Heart right ventricle (tissue), 16 donors: ENCODE measurements at places on chromosomes 6 and 20. TPM values are rescaled to one million over a fixed set of nuclear protein-coding genes. Genes with fewer than 3 reads are reported as not detected.
A peak's percentile ranks its signal among the peaks of the same experiment; 100 is the strongest.

- H3K27me3 ChIP-seq: no peaks in the 10 kb centered on the region
- H3K36me3 ChIP-seq: no peaks in the 10 kb centered on the region
- H3K4me1 ChIP-seq: peaks cover 5% of the 10 kb centered on the region
Measured at GRCh38 chr6:143976806-143977349, 31.2 kb downstream of the PLAGL1 start.

GRCh38 chr6:160355001-160355400, 6.8 kb downstream of the SLC22A3 start:
- H3K4me3 ChIP-seq: no peak overlapping the region
- peaks cover 45% of the 10 kb centered on the region for H3K27me3 ChIP-seq
- DNase-seq: no peak
- H3K36me3 ChIP-seq: no peaks in the 10 kb centered on the region
- no peak overlapping the region for H3K27ac ChIP-seq
- no peaks in the 10 kb centered on the region for H3K4me1 ChIP-seq

GRCh38 chr20:39778431-39778830, 816.3 kb downstream of the DHX35 start:
- H3K36me3 ChIP-seq: no peaks in the 10 kb centered on the region
- no peaks in the 10 kb centered on the region for H3K4me1 ChIP-seq
- no peaks in the 10 kb centered on the region for H3K27me3 ChIP-seq

GRCh38 chr20:51930775-51931174, 128.5 kb upstream of the SALL4 start:
- H3K4me3 ChIP-seq: no peak overlapping the region
- no peaks in the 10 kb centered on the region for H3K36me3 ChIP-seq
- DNase-seq: no peak
- no peak overlapping the region for H3K27ac ChIP-seq

- no peaks in the 10 kb centered on the region for H3K4me1 ChIP-seq
- H3K27ac ChIP-seq: no peak overlapping the region
- H3K4me3 ChIP-seq: no peak overlapping the region
- peaks cover 41% of the 10 kb centered on the region for H3K27me3 ChIP-seq
- no peak for DNase-seq
Measured at GRCh38 chr6:41163419-41163717, 452 bp upstream of the TREM2 start.

GRCh38 chr20:20780127-20780824, 67.8 kb upstream of the RALGAPA2 start:
- no peaks in the 10 kb centered on the region for H3K36me3 ChIP-seq
- no peaks in the 10 kb centered on the region for H3K27me3 ChIP-seq
- H3K27ac ChIP-seq: peak overlapping the region; percentile 21
- peaks cover 34% of the 10 kb centered on the region for H3K4me1 ChIP-seq
- no peak overlapping the region for H3K4me3 ChIP-seq
- DNase-seq: peak; percentile 29

- H3K27ac ChIP-seq: no peak overlapping the region
- H3K36me3 ChIP-seq: no peaks in the 10 kb centered on the region
- no peaks in the 10 kb centered on the region for H3K4me1 ChIP-seq
- H3K27me3 ChIP-seq: no peaks in the 10 kb centered on the region
- DNase-seq: no peak
Measured at GRCh38 chr6:455006-455585, 63.5 kb downstream of the IRF4 start.

DNA sequence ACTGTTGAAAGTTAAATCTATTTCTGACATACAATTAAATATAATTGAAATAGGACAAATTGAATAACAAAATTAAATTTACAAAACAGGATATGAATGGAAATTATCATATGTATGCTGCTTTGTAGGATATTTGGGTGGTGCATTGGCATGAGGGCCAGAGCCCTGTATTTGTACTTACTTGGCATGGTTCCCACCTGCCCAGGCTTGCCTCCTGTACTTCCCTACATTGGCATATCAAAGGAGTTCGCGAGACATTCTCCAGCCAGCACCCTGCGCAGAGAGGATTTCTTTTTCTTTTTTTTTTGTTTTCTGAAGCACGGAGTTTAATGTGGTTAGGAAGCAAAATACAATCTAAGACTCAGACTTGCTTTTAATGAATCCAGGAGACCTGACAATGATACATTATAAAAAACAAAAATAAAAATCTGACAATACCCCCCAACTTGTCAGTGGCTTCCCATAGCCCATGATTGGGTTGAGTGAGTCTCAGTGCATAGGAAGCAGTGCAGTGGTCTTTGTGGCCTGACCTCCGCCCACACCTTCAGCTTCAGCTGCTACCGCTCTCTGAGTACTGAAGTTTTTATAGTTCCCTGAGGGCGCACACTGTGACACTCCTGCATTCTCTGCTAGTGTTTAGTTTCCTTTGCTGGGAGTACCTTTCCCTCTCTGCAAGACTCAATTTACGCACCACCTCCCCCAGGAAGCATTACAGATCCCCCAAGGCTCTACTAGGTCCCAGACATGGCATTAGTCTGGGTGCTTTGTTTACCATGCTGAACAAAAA, 440.8 kb downstream of the UTRN start:
- no peak overlapping the region for H3K4me3 ChIP-seq
- no peak for DNase-seq
- H3K27ac ChIP-seq: no peak overlapping the region
- H3K4me1 ChIP-seq: no peaks in the 10 kb centered on the region
- no peaks in the 10 kb centered on the region for H3K27me3 ChIP-seq
- H3K36me3 ChIP-seq: peaks cover 13% of the 10 kb centered on the region

GRCh38 chr20:31716818-31717477, 5.7 kb downstream of the BCL2L1 start:
- H3K36me3 ChIP-seq: no peaks in the 10 kb centered on the region
- H3K4me3 ChIP-seq: peak overlapping the region; percentile 80
- DNase-seq: no peak
- peaks cover 90% of the 10 kb centered on the region for H3K4me1 ChIP-seq
- H3K27me3 ChIP-seq: no peaks in the 10 kb centered on the region
- H3K27ac ChIP-seq: peak overlapping the region; percentile 99

GRCh38 chr6:169494038-169494437, 207.8 kb downstream of the WDR27 start:
- H3K4me1 ChIP-seq: peaks cover 26% of the 10 kb centered on the region
- no peak for DNase-seq
- no peak overlapping the region for H3K27ac ChIP-seq
- H3K4me3 ChIP-seq: no peak overlapping the region

DNA sequence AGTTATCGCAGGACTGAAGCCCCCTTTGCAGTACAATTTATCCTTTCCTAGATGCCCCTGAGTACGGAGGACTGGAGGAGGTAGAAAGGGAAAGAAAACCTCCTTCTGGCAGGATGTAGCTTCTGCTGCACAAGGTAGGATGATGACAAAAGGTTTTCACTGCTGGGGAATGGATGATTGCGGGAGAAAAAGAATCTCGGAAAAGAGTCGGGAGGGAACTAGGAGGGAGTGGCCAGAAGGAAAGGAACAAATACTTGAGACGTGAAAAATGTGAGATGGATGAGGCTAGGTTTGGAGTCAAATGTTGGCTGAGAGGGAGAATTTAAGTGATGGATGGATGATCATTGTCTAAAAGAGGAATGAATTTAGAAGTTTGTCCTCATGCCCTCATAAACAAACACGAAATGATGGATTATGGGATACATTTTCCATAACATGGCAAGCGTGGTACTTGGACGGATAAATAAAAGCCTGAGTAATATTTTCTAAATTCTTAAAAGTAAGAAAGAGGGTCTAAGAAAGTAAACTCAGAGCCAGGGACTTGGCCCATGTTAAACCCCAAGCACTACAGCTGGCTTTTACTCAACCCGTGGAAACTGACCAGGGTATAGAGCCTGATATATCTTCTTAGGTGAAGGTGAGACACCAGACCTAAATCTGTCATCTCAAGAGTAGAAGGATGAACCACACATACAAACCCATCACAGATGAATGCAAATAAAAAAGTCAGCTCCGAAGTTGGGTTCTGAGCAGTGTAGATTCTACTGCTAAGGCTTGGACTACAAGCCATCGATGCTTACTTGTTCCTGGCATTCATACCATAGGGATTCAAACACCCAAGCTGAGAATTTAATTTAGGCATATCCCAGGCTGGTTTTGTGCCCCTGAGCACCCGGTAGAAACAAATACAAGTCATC, 72.4 kb downstream of the HFE start:
- no peaks in the 10 kb centered on the region for H3K36me3 ChIP-seq
- peak overlapping the region; percentile 79 for H3K4me3 ChIP-seq
- H3K4me1 ChIP-seq: peaks cover 22% of the 10 kb centered on the region
- H3K27me3 ChIP-seq: no peaks in the 10 kb centered on the region

DNA sequence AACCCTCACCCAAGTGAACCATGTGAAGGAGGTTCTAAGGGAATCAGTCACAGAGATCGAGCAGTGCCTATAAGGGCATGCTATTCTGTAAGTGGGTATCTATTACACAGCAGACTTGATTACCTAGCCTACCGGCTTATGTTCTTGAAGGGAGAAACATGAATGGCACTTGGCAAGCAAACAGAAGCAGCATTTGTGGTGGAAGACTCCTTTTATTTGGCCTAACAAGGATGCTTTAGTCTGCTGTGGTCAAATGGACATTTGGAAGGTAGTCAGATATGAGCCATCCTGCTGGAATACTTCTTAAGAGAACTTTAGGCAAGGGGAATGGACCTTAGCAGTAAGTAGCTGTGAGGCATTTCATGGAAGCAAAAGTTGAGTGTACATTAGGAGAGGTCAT, 126.3 kb downstream of the COL12A1 start:
- H3K4me3 ChIP-seq: no peak overlapping the region
- H3K4me1 ChIP-seq: no peaks in the 10 kb centered on the region
- H3K36me3 ChIP-seq: no peaks in the 10 kb centered on the region
- no peak overlapping the region for H3K27ac ChIP-seq
- no peak for DNase-seq

GRCh38 chr6:90905351-90905750, 318.5 kb upstream of the MAP3K7 start:
- no peak overlapping the region for H3K27ac ChIP-seq
- H3K27me3 ChIP-seq: no peaks in the 10 kb centered on the region
- DNase-seq: no peak
- no peak overlapping the region for H3K4me3 ChIP-seq
- H3K4me1 ChIP-seq: no peaks in the 10 kb centered on the region

DNA sequence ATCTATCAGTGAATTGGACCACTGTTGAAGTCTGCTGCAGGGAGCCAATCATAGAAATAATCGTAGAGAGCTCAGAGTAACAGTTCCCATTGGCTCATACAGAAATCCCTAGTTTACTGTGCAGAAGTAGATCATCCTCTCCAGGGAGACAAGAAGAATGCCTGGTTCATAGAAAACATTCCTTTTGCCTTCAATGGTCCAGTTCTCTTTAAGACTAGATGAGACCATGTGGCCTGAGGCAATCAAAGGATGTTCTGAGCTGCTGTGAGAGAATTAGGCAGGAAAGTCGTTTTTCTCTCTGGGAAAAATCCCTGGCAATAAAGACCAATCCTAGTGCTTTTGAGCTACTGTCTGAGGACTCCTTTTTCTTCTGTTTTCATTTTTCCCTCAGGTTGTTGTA, 208.4 kb downstream of the CENPW start:
- H3K27me3 ChIP-seq: no peaks in the 10 kb centered on the region
- H3K27ac ChIP-seq: no peak overlapping the region
- no peak for DNase-seq
- H3K36me3 ChIP-seq: no peaks in the 10 kb centered on the region
- no peaks in the 10 kb centered on the region for H3K4me1 ChIP-seq

- no peak overlapping the region for H3K4me3 ChIP-seq
- H3K27me3 ChIP-seq: peaks cover 10% of the 10 kb centered on the region
- H3K27ac ChIP-seq: no peak overlapping the region
- no peaks in the 10 kb centered on the region for H3K36me3 ChIP-seq
- no peaks in the 10 kb centered on the region for H3K4me1 ChIP-seq
Measured at GRCh38 chr20:56299362-56299761, 50.8 kb downstream of the MC3R start.

GRCh38 chr6:16559071-16559470, 202.2 kb downstream of the ATXN1 start:
- no peaks in the 10 kb centered on the region for H3K27me3 ChIP-seq
- no peak overlapping the region for H3K4me3 ChIP-seq
- H3K4me1 ChIP-seq: peaks cover 27% of the 10 kb centered on the region
- H3K36me3 ChIP-seq: no peaks in the 10 kb centered on the region
- no peak for DNase-seq

DNA sequence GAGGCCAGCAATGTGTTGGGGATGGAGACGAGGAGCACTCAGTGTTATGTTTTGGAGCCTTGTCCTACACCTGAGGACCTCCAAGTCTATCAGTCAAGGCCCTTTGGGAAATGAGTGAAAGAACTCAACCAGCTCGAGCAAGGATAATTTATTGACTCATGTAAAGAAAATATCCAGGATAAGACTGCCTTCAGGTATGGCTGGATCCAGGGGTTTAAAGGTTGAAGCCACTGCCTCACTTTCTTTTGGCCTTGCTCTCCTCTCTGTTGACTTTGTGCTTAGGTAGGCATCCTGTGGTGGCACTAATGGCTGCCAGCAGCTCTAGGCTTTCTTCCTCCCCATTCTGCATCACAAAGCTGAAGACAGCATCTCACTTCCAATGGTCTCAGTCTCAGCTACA, 66.3 kb upstream of the ZNFX1 start:
- H3K27ac ChIP-seq: no peak overlapping the region
- peaks cover 16% of the 10 kb centered on the region for H3K4me1 ChIP-seq
- no peak for DNase-seq
- no peak overlapping the region for H3K4me3 ChIP-seq
- no peaks in the 10 kb centered on the region for H3K27me3 ChIP-seq

DNA sequence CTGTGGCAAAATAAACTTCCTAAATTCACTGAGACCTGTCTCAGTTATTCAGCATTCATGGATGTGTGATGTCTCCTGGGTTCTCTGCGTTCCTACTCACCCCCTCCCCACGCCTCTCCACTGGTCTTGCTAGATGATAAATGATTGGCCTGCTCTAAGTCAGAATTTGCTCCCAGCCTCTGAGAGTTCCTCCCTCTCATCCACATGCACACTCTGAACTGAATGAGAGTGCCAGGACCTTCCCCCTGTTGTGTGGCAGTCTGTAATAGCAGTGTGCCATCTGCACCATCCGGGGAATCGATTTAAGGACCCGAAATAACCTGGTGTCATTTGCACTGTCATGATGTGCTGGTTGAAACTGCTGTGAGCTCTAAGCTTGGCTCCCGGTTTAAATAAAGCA, 135.8 kb upstream of the AFDN start:
- H3K27ac ChIP-seq: no peak overlapping the region
- no peaks in the 10 kb centered on the region for H3K27me3 ChIP-seq
- no peaks in the 10 kb centered on the region for H3K36me3 ChIP-seq
- H3K4me1 ChIP-seq: peaks cover 4% of the 10 kb centered on the region

- peak overlapping the region; percentile 95 for H3K27ac ChIP-seq
- no peaks in the 10 kb centered on the region for H3K36me3 ChIP-seq
- peak; percentile 94 for DNase-seq
- peak overlapping the region; percentile 66 for H3K4me3 ChIP-seq
- H3K4me1 ChIP-seq: no peaks in the 10 kb centered on the region
- H3K27me3 ChIP-seq: no peaks in the 10 kb centered on the region
Measured at GRCh38 chr6:142926494-142927270, 18.3 kb downstream of the HIVEP2 start.

Gene CNR1
- 0.42 TPM for total RNA-seq

Gene CD93
- 35.0 TPM for total RNA-seq

Gene PDYN
- total RNA-seq: not detected

Gene ADTRP
- 0.24 TPM for total RNA-seq

Gene HSD17B8
- 20.0 TPM for total RNA-seq

Gene BEND6
- total RNA-seq: 0.59 TPM

Gene AKAP7
- total RNA-seq: 6.7 TPM
